Stimulated activated naive CD4-positive, alpha-beta T cell treated with Interleukin-2 at 50 U/mL for 16 hours (primary cell): ENCODE measurements at places on chromosomes 1 and 21.
A peak's percentile ranks its signal among the peaks of the same experiment; 100 is the strongest.

- DNase-seq: no peak
Observed at GRCh38 chr1:216903382-216903740, 180.1 kb upstream of the ESRRG start.

GRCh38 chr1:246727594-246727993 is 3.4 kb downstream of the SCCPDH start:
- no peak for DNase-seq

- no peak for DNase-seq
Observed at GRCh38 chr1:212970085-212970484, 19.7 kb downstream of the VASH2 start.

GRCh38 chr1:206635978-206636345 is 626 bp downstream of the DYRK3 start:
- no peak for DNase-seq

GRCh38 chr21:46284077-46284644 is 1.2 kb downstream of the MCM3AP start:
- DNase-seq: no peak

GRCh38 chr1:68938051-68938666 is 441.3 kb upstream of the DEPDC1 start:
- no peak for DNase-seq

DNA sequence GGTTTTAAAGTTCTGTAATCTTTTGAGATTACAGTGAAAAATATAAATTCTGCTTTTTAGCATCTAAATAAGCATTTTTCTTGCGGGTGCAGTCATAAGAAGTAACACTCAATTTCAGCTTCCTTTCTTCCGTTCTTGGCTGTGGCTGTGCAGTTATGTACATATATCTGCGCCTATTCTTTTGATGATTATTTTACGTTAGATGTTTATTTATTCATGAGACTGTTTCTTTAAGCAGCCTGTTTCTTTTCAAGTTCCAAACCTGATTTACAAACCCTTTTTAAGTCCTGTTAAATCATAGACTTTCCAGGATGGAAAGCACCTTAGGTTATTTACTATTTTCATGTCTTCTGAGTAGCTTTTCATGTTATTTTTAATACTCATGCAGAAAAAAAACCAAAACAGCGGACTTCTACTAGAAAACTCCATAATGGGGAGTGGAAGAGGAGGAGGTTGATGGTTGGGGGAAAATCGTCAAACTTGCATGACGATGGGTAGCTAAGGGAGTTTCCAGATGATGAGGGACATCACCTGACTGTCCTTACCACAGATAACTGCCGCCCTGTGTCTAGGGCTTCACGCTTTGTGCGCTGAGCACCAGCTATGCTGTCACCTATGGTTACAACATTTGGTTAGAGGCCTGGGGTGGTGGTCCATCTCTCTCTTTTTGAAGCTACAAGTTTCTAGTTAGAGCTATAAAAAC is 2.6 kb downstream of the PRDM2 start:
- peak; percentile 64 for DNase-seq

- DNase-seq: no peak
Observed at GRCh38 chr1:15788624-15789301, 18.7 kb downstream of the UQCRHL start.

GRCh38 chr1:168637350-168637991 is 61.1 kb downstream of the XCL1 start:
- DNase-seq: no peak

GRCh38 chr21:34724857-34725195 is 56.0 kb downstream of the CLIC6 start:
- no peak for DNase-seq

- DNase-seq: no peak
Observed at GRCh38 chr1:115193046-115193828, 103.9 kb upstream of the TSPAN2 start.

DNA sequence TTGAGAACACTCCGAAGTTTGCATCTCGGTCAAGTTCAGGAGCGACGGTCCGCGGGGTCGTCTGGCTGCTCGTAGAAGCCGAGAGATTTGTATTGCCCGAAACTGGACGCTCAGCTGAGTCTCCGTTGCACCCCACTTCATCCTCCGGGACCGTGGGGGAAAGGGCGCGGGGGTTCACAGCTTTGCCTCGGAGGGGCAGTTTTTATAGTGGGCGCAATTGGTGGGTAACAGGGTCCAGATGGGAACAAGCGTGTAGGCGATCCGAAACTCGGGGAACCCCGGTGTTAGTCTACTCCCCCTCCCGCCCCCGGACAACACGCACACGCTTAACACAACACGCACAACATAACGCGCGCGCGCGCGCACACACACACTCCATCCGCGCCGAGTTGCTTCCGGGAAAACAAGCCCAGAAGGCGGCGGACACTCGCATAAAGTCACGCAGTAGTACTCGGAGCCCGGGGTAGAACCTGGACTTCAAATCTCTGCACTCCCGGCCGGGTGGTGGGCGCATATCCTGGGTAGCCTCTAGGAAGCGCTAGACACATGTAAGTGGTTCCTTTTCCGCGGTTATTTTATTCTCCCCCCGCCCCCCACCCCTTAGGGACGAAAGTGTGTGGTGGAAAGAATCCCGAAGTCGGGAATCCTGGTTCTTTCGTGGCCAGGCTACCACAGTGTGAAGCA is 1.1 kb upstream of the JUN start:
- DNase-seq: peak; percentile 75

DNA sequence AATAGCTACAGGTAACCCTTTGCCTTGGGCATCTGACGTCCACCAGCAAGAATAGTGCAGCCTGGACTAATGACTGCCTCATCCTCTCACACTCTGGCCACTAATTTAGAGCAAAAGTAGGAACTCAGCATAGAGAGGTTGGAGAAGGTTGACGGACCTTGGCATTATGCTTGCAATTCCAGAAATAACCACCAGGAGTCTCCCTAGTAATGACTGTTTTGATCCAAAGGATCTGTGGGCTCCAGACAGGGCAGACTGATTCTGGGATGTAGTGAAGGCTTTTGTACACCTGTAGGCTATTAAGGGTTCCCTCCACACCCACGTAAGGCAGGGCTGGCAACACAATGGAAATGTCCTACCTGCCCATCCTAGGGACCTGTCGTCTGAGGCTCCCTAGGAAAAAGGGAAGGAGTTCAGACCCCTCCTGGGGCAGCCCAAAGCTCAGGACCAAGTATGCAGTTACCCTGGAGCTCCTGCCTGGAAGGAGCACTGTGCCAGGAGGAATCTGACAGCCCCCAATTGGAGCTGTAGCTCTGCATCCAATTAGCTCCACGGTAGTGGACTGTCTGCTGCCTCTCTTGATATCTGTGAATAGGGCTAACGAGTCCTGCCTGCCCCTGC is 91.0 kb upstream of the TMEM51 start:
- DNase-seq: no peak

- no peak for DNase-seq
Observed at GRCh38 chr1:68320349-68320748, 88.0 kb upstream of the WLS start.

DNA sequence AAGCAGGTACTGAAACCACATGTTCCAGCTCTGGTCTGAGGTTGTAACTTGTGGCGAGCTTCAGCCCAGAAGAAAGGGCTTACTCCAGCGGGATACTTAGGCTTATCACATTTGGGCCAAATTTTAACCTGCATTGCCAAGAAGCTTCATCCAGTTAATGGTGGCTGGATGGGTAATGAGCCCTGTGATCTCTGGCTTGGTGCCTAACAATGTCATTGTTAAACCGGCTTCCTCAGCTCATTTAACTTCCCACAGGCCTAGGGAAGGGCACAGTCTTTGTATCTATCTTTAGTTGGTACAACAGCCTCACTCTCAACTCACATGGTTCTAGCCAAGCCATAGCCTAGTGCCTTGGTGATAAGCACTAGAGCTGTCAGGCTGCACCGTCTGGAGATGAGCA is 43.6 kb upstream of the CCDC190 start:
- DNase-seq: no peak

DNA sequence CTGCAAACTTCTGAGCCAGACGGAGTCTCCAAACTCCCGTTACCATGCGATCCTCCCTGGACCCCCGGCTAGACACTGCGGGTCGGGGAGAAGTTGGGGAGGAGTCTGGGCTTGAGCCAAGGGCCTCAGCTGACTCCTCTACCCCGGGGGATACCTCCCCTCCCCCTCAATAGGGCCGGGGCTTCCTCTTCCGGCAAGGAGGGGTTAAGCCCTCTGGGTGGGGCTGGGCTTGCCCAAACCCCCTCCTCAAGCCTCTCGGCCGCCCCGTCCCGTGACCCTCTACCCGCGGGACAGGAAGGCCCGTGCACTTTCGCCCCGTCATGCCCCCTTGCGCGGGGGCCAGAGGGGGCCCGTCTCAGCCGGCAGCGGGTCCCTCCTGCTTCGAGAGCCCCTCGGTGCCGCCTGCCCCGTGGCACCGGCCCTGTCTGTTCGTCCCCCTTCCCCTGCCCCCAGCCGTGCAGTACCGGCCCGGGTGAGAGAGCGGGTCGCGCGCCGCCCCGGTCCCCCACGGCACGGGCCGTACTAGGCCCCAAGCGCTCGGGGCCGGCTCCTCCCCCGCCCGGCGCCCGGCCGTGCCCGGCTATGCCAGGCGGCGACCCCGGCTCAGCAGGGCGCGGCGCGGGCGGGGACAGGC is 652 bp downstream of the ARL8A start:
- peak; percentile 14 for DNase-seq

GRCh38 chr1:187306710-187307415 is 478.1 kb downstream of the PLA2G4A start:
- no peak for DNase-seq

GRCh38 chr21:36909901-36910561 is 56.4 kb downstream of the HLCS start:
- peak; percentile 13 for DNase-seq

DNA sequence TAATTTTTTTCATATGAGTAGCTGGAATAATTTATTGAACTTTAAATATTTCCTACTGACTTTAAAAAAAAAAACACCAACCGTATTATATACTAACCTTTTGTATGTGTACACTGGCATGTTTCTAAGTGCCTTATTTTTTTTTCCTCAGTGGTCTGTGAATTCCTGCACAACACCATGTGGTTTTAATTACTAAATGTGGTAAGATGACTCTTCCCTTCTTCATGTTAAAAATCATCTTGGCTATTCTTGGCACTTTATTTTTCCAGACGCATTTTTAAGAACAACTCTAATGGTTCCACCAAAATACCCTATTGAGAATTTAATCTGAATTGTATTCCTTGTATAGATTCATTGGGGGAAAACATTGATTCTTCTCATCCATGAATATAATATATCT is 28.4 kb downstream of the PPP2R5A start:
- no peak for DNase-seq

DNA sequence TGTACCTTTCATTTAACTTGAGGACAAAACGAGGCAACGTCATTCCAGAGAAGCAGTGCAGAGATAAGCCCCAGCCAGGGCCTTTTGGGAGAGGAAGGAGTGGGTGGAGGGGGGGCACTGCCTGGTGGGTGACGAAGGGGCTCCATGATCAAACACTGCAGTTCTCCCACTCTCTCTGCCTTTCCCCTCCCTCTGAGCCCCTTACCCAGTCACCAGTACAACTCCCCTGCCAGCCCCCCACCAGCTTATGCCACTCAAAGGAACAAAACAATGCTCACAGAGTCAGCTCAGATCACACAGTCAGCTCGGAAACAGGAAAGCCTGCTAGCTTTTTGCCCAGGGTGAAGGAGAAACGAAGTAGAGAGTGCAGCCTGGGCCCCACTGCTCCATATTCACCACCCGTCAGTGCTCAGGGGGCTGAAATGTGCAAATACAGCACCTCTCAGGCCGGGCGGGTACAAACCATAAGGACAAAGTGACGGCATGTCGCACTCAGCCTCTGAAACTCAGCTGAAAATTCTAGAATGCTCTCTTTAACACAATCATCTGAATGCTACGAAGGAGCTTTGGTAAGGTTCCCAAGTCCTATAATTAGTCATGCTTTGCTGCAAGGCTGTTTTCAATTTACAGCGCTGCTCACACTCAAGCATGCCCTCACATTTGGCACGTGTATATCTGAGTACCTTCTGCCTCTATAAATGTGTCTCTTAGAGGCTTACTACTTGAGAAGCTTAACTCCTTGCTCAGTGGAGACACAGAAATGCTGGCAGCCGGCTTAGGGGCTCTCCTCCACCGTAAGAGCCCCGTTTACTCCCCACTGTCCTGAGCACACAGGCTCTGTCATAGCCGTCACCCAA is 65.8 kb upstream of the RAB4A start:
- DNase-seq: no peak

DNA sequence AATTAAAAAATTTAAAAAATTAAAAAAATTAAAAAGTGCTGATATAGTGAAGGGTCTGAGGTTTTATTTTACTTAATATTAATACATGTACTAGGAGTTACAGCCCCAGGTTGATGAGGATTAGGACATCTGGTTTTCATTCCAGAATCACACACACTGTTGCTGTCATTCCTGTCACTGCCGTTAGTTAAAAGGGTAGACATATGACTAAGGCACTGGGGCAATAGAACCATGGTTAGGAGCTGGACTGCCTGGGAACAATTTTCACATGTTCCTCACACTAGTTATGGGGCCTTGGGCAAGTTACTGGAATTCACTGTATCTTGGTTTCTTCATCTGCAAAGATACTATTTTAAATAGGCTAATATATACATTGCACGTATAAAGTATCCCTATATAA is 191.8 kb upstream of the DPYD start:
- no peak for DNase-seq

- DNase-seq: no peak
Observed at GRCh38 chr1:103336408-103336807, 189.1 kb upstream of the RNPC3 start.

- DNase-seq: no peak
Observed at GRCh38 chr1:210236840-210237409, 4.3 kb downstream of the SERTAD4 start.

GRCh38 chr1:213415691-213416380 is 364.8 kb downstream of the RPS6KC1 start:
- DNase-seq: no peak

GRCh38 chr1:226187019-226187322 is 430 bp upstream of the ACBD3 start:
- no peak for DNase-seq

DNA sequence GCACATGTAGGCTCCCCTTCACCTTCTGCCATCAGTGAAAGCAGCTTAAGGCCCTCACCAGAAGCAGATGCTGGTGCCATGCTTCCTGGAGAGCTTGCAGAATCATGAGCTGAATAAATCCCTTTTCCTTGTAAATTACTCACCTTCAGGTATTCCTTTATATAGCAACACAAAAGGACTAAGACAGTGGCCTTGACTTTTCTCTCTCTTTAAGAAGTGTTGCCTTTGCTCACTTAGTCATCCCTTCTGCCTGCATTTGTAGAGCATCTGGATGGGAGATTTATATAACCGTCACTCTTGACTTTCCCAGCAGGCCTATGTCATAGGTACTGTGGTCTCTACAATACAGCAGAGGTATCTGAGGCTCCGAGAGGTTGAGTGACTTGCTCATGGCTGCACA is 3.7 kb downstream of the PCSK9 start:
- DNase-seq: no peak
